ENCODE measurements at places on chromosomes 2 and 18.

DNA sequence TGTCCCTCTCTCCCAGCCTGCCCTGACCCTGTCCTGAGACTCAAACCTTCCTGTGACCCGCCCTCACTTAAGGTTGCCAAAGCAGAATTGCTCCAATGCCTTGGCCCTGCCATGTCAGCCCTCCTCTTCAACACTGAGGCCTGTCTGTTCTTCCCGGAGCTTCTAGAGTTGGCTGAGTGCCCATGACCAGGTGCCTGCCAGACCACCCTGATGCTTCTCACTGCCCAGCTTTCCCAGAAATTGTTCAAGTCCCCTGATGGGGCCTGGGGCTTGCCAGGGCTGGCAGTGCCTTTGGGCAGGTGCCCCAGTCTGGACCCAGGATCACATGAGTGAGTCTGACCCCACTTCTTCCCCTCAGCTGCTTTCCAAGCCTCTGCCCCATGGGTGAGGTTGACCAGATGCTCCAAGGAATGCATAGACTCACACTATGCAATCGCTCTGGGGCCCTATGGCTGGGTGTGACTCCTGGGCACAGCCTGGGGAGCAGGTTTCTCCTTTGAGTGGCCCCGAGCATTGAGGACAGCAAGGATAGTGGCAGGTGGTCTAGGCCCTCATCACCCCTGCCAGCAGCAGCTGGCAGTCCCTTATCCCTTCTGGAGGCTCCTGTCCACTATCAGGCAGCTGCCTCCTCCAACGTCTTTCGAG is 3.1 kb upstream of the INPP5D start:
- no peak for DNase-seq

DNA sequence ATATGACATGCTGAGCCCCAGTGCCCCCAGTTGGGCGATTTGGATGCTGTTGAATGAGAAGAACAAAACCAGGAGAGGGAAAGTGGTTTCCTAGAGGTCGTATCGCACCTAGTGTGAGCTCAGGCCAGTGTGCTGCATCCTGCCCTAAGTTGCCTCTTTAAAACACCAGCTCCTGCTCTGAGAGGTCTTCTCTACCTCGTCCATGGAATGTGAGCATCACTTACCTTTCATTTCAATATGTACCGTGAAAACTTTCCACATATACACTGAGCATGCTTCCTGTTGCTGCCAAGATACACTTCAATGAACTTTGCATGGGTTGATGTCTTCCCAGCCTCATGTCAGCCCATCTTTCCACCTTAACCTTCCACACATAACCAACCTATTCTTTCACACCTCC is 55.6 kb downstream of the MYT1L start:
- no peak for DNase-seq

GRCh38 chr18:13393338-13393737 is 174.8 kb downstream of the LDLRAD4 start:
- no peak for DNase-seq

- no peak for DNase-seq
Observed at GRCh38 chr2:8998418-8999101, 4.9 kb downstream of the MBOAT2 start.

DNA sequence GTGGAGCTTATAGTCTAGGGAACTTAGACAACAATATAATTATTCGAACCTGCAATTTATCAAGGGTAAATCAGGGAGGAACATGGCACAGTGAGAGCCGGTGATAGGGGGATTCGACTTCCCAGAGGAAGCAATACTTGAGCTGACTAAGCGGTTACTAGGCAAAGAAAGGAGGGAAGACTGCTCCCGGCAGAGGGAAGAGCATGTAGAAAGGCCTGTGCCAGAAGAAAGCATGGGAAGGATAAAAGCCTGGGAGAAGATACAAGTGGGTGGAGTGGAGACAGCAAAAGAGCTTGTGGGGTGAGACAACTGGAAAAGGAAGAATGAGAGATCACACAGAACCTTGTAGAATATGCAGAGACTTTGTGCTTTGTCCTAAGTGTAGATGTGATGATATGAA is 93.3 kb downstream of the MARCHF4 start:
- peak; percentile 56 for DNase-seq

GRCh38 chr2:239519089-239519920 is 118.5 kb upstream of the HDAC4 start:
- DNase-seq = no peak

DNA sequence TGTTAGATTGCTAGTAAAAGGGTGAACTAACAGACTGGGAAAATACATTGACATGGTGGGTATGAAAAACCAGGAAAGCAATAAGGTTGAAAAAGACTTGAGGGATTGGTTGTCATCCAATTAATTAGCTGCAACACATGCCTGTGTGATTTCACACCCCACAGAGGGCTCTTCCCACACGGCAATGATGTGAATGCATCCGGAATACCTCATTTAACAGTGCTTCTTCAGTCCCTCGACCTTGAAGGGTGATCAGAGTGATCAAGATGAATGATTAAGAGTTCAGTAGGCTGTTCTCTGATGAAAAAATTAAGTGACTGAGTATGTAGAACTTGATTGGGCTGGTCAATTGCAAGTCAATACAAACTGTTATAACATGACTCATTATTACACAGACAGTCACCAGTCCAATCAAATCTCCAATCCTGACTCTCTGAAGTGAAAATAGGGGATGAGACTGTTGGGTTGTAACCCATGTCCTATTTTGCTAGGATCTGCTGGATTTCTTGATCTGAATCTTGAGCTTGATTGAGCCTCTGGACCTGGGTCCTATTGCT is 924.9 kb upstream of the FAM98A start:
- DNase-seq = no peak

DNA sequence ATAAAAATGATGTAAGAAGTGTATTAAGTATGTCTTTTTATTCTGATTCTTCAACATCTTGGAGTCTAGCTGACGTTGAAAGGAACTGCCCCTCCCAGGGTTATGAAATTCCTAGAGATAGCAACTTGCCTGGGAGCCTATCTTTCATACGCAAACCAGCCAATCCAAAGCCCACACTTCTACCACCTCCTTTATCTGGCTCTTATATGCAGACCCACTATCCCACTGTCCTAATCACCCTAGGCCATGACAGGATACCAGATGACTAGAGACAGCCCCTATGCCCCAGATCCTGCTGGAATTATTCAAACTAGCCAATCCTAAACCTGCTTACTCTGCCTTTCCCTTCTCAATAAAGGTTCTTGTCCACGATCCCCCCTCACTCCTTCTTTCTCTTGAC is 11.8 kb upstream of the CDC42EP3 start:
- DNase-seq = no peak

DNA sequence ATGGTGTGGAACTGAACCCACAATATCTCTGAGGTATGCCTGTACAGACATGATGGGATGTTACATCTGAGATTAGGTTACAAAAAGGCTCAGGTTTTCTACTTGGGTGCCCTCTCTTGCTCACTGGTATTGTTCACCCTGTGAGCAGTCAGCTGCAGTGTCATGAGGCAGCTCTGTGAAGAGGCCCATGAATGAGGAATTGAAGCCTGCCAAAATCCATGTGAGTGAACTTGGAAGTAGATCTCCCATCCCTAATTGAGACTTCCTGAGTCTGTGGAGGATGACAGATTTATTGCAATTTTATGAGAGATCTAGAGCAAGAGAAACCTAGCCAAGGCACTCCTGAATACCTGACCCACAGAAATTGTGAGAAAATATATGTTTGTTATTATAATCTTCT is 404.9 kb upstream of the ZEB2 start:
- DNase-seq = no peak

GRCh38 chr2:143300536-143300935 is 171.3 kb downstream of the ARHGAP15 start:
- peak; percentile 4 for DNase-seq

- peak; percentile 57 for DNase-seq
Observed at GRCh38 chr2:180505203-180505602, 475.2 kb upstream of the UBE2E3 start.

DNA sequence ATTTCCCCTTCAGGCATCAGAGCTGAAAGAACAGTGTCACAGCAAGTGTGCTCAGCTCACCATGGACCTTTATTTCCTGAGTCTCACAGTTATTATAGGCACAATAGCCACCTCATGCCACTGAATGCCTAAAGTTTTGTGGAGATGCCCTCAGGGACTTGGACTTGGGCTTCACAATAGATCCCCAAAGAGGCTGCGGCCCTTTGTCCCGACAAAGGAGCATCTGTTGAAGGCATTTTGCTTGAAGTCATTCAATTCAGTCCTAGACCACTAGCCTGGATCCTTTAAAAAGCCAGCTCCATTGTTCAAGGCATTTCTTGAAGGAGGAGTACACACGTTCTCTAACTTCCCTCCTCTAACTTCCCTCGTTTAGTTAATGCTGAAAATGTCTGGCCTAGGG is 125.4 kb downstream of the DCC start:
- DNase-seq = no peak

DNA sequence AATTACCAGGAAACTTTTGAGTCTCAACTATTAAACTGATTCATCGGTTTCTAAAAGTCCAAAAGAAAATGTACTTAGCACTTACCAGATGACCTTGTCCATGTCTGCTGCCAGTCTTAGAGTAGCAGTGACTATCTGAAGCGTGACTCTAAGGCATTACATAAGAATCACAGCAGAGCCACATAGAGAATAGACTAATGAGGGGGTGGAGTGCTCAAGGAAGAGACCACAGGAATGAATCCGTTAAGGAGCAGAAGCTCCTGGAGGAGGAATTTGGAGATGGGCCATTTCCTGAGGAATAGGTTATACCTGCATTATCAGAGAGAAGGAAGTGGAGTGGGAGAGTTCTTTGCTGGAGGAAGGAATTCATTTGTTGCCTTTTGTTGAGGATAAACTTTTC is 116.0 kb downstream of the MAP3K20 start:
- peak; percentile 53 for DNase-seq

- no peak for DNase-seq
Observed at GRCh38 chr18:33205777-33206176, 234.7 kb downstream of the CCDC178 start.

DNA sequence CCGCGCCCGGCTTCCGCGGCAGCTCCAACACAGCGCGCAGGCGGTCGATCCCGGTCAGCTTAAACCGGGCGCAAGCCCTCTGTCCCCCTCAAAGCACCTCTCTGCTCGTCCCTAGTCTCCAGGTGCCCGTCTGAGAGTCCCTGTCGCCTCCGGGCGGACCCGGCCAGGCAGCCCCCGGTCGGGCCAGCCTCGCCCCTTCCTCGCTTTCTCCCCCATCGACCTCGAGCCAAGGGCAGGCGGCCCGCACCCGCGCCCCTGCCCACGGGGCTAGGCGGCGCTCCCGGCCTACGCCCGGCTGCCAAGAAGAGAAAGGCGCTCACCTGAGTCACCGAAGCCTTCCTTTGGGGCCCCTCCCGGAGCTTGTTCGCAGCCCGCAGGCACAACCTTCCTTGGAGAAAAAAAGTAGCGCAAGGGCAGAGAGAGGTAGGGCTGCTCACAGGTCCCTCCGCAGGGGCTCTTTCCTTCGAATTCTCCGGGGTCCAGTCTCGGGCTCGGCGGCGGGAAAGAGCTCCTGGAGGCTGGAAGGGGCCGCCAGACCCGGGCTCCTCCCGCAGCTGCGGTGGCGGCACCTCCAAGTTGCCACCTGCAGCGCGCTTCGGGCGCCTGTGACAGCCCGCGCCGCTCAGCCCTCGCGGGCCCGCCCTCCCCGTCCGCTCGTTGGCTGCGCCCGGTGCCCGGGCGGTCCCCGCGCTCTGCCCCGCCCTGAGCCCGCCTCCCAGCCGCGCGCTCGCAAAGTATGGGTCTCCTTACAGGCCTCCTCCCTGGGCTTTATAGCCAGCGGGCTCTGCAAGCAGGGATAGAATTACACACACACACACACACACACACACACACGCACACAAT is 86.5 kb upstream of the EPB41L3 start:
- DNase-seq = peak; percentile 50

- DNase-seq = no peak
Observed at GRCh38 chr2:77005522-77005921, 516.7 kb downstream of the LRRTM4 start.

- no peak for DNase-seq
Observed at GRCh38 chr18:13592246-13592645, 134.1 kb downstream of the FAM210A start.

DNA sequence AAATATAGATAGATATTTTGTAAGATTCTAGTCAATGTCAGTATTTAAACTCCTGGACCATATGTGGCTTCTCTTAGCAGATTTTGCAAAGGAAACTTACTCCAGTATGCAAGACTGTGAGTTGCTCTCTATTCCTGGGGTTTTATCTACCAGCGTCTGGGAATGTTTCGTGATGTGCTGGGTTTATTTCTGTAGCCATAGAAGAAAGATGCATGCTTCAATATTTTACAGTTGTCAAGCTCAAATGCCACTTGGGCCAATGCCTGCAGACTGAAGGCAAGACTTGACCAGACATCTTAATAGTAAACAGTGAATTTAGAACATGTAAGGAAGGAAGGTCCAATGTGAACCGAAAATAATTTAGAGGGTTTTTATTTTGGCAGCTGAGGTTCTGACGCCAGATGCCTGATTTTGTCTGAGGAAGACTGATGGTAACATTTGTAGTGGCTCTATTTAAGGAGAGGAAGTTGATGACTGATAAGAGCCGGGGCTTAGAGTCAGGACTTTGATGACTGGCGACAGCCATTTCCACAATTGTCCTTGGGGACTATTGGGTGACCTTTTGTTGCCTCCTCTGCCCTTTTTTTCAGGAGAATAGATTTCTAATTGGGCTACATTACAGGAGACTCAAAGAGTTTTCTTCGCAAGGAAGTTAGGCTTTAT is 154.3 kb downstream of the RAPGEF4 start:
- DNase-seq = no peak

- peak; percentile 7 for DNase-seq
Observed at GRCh38 chr2:8889978-8890377, 52.6 kb upstream of the KIDINS220 start.

GRCh38 chr18:27214831-27215230 is 29.7 kb upstream of the CHST9 start:
- DNase-seq = no peak

- no peak for DNase-seq
Observed at GRCh38 chr2:105144941-105145300, 96.6 kb upstream of the GPR45 start.

GRCh38 chr2:123732563-123732962 is 292.5 kb upstream of the CNTNAP5 start:
- DNase-seq = no peak

- DNase-seq = no peak
Observed at GRCh38 chr18:5574843-5575242, 31.0 kb upstream of the EPB41L3 start.

GRCh38 chr2:75920859-75921551 is 210.3 kb upstream of the GCFC2 start:
- DNase-seq = no peak

DNA sequence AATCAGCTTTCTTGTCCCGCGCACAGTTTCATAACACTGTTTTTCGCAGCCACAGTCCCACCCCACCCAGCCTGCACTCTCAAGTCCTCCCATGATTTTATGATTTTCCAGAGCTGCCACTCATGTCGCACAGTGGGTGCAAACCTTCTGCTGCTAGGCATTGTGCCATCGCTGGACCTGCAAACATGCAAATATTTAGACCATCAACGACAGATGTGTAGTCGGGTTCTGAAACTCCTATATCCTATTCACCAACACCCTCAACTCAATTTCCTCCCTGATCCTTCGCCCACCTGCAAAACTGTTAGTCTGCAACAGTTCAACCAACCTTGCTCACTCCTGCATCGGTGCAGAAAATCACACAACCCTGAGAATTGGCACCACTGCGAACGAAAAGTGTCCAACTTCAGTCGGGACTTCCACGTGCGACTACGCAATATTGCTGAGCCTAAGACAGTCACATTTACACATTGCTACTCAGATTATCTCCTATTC is 871 bp upstream of the ALS2 start:
- no peak for DNase-seq

Data from fibroblast of mammary gland (primary cell).